ENCODE measurements at places on chromosomes 5 and 9. TPM values are rescaled to one million over a fixed set of nuclear protein-coding genes. Genes with fewer than 3 reads are reported as not detected.
A peak's percentile ranks its signal among the peaks of the same experiment; 100 is the strongest.

GRCh38 chr5:77957-78804 is 13.8 kb upstream of the PLEKHG4B start:
- no peak overlapping the region for H3K27ac ChIP-seq
- no peaks in the 10 kb centered on the region for H3K36me3 ChIP-seq
- H3K4me1 ChIP-seq: peaks cover 6% of the 10 kb centered on the region
- H3K27me3 ChIP-seq: peaks cover 64% of the 10 kb centered on the region

Gene CLPTM1L
- 101 TPM for total RNA-seq

Gene OTP
- not detected for total RNA-seq

DNA sequence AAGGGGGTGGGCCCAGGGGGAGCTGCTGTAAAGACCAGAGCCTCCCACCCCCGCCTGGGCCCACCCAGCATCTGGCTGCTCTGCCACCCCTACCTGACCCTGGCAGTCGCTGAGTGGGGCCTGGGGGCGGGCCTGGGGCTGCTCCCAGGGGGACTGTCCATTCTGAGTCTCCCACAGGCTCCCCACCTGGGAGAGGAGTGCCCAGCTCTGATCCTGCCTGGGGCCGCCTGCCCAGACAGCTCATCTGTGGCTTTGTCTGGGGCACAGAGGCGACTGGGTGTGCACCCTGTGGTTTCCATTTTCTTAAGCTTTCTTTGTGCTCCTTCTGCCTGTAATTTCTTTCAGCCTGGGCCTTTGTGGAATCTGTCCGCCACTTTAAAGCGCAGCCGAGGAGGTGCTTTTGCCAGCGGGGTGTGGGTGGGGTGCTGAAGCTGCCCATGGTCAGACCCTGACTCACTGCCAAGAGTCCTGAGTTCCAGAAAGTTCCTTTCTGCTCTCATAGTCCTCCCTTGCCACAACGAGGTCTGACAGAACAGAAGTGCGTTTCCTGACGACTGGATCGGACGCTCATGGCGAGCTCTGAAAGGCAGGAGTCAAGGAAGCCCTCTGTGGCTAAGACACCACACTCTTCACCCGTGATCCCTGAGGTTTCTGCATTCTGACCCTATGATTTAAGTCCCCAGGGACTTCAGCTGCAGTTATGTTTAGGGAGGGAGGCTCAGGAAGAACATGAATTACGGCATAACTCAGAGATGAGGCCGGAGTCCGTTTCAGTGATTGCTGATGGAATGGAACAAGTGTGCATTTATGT is 225.0 kb downstream of the FANCC start:
- peaks cover 32% of the 10 kb centered on the region for H3K36me3 ChIP-seq
- peak; percentile 68 for DNase-seq
- no peak overlapping the region for H3K27ac ChIP-seq
- no peak overlapping the region for H3K4me3 ChIP-seq
- peaks cover 25% of the 10 kb centered on the region for H3K4me1 ChIP-seq

Gene TAF11L13
- not detected for total RNA-seq

Gene RGP1
- total RNA-seq: 10.2 TPM

DNA sequence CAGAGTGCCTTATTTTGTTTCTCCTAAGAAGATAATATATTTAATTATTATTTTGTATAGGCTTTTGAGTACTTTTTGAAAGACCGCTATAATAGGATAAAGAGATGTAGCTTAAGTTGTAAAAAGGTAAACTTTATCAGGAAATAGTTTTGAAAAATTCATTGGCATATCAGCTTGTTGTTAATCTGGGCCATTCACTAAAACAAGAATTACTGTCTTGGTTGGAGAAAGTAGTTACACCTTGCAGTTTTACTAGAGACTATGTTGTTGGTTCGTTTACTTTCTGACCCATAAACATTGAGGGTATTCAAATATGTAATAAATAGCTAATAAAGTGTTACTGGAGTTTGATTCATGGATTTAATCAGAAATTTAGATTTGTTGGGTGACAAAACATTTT is 33.7 kb downstream of the TNPO1 start:
- peaks cover 10% of the 10 kb centered on the region for H3K36me3 ChIP-seq
- H3K4me1 ChIP-seq: peaks cover 7% of the 10 kb centered on the region
- H3K27me3 ChIP-seq: no peaks in the 10 kb centered on the region
- peak overlapping the region; percentile 76 for H3K4me3 ChIP-seq
- H3K27ac ChIP-seq: peak overlapping the region; percentile 24

GRCh38 chr5:74492230-74492629 is 148.3 kb downstream of the ENC1 start:
- H3K4me1 ChIP-seq: no peaks in the 10 kb centered on the region
- H3K36me3 ChIP-seq: no peaks in the 10 kb centered on the region
- H3K4me3 ChIP-seq: no peak overlapping the region
- H3K27me3 ChIP-seq: peaks cover 2% of the 10 kb centered on the region

GRCh38 chr5:151318850-151319732 is 15.5 kb upstream of the SLC36A3 start:
- H3K4me3 ChIP-seq: no peak overlapping the region
- peak; percentile 2 for DNase-seq
- H3K4me1 ChIP-seq: no peaks in the 10 kb centered on the region
- no peak overlapping the region for H3K27ac ChIP-seq
- H3K36me3 ChIP-seq: no peaks in the 10 kb centered on the region

DNA sequence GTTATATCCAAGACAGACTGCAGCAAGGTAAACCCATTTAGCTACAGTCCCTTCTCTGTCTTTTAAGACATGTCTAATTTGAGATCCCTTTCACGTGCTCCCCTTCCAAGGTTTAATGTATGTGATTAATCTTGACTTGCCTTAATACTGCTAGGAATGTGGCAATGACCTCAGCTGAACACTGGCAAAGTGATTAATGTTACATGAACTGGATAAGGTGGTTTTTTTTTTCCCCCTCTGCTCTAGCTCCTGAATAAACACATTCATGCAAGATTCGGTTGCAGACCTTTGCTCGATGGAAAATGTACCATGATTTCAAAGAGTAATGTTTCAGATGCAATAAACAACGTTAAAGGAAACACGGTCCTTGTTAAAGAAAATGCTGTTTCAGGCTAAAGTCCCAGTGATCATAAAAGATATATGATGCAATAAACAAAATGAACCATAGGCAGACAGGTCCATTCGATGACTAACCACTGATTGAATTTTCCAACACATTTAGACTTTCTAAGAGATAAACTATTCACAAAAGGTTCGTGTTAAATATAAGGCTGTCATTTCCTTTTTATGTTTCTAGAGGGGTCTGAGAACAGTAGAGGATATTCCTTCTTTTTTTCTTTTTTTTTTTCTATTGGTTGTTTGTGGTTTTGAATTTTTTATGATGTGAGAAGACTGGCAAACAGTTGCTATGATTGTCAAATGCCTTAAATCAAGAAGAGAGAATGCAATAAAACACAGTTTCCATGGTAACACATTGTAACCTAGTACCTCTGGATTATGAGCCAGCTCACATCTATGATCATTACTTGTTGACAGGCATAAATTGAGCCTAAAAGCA is 44.7 kb upstream of the ZNF608 start:
- H3K4me1 ChIP-seq: peaks cover 5% of the 10 kb centered on the region
- no peak overlapping the region for H3K4me3 ChIP-seq
- DNase-seq: peak; percentile 17
- no peaks in the 10 kb centered on the region for H3K36me3 ChIP-seq

- H3K4me3 ChIP-seq: no peak overlapping the region
- no peaks in the 10 kb centered on the region for H3K36me3 ChIP-seq
- no peaks in the 10 kb centered on the region for H3K4me1 ChIP-seq
- H3K27me3 ChIP-seq: peaks cover 3% of the 10 kb centered on the region
- no peak overlapping the region for H3K27ac ChIP-seq
- no peak for DNase-seq
These were observed 23.7 kb upstream of the ADAMTS2 start for GRCh38 chr5:179368806-179369529.

GRCh38 chr9:15543047-15543813 is 9.6 kb upstream of the CCDC171 start:
- H3K4me3 ChIP-seq: no peak overlapping the region
- H3K27ac ChIP-seq: no peak overlapping the region
- H3K4me1 ChIP-seq: peaks cover 5% of the 10 kb centered on the region
- H3K27me3 ChIP-seq: no peaks in the 10 kb centered on the region

GRCh38 chr9:110999379-110999778 is 38.9 kb downstream of the LPAR1 start:
- H3K4me3 ChIP-seq: no peak overlapping the region
- H3K36me3 ChIP-seq: peaks cover 11% of the 10 kb centered on the region
- no peak for DNase-seq

DNA sequence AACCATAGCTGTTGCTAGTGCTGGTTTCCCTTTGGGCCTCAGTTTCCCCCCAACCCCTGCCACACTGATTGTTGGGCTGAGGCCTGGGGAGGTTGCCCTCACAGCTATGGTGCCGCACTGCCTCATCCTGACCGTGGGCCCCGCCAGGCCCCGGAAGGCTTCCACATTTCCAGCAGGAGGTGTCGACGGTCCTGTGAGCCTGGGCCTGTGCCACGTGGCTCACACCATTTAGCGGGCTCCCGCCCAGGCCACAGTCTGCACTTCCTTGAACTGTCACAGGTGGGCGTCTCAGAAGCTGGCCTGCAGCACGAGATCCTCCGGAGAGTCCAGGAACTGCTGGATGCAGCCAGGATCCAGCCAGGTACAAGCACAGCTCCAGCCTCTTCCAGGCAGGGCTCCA is 45.7 kb downstream of the LRSAM1 start:
- H3K36me3 ChIP-seq: peaks cover 57% of the 10 kb centered on the region
- H3K27me3 ChIP-seq: no peaks in the 10 kb centered on the region
- H3K4me1 ChIP-seq: peaks cover 6% of the 10 kb centered on the region
- no peak for DNase-seq
- H3K27ac ChIP-seq: no peak overlapping the region
- H3K4me3 ChIP-seq: no peak overlapping the region

GRCh38 chr5:165775111-165775510 is 2269.7 kb downstream of the MAT2B start:
- no peak overlapping the region for H3K27ac ChIP-seq
- H3K36me3 ChIP-seq: no peaks in the 10 kb centered on the region
- H3K27me3 ChIP-seq: no peaks in the 10 kb centered on the region
- no peaks in the 10 kb centered on the region for H3K4me1 ChIP-seq
- no peak overlapping the region for H3K4me3 ChIP-seq

Gene GZMA
- total RNA-seq: not detected

DNA sequence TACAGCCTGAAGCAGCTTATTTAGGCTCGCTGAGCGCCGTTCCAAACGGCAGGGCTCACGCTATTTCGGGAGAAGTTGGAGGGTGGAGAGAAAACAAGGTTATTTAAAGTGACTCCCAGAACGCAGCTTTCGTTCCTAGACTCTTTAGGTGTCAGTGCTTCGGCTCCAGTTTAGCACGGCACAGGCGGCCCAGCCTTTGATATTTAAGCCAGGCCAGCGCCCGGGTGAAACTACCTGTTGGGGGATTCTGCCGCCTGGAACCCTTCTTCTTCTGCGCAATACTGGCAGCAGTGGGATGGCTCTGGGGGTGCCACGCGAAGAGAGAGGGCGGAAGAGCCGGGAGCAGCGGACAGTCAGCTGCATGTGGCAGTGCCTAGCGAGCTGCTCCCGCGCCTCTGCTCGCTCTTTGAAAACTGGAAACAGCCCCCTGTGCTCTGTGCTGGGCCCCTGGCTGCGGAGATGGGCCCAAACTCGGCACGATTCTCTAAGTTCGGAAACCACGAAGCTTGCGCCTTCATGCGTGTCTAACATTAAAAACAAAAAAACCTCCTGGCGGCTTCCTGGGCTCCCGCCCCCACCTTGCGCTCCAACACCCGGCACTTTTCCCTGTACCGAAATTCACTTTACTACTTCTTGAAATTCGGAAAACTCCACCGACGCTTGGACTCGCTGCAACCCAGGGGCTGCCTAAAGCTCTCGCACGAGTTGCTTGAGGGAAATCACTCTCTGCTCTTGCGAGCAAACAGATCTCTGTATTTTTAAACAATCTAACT is 34.6 kb upstream of the NFIB start:
- H3K36me3 ChIP-seq: no peaks in the 10 kb centered on the region
- no peak for DNase-seq
- no peak overlapping the region for H3K4me3 ChIP-seq
- H3K4me1 ChIP-seq: peaks cover 2% of the 10 kb centered on the region
- H3K27ac ChIP-seq: no peak overlapping the region
- H3K27me3 ChIP-seq: peaks cover 93% of the 10 kb centered on the region

- no peak overlapping the region for H3K27ac ChIP-seq
- no peak overlapping the region for H3K4me3 ChIP-seq
- no peaks in the 10 kb centered on the region for H3K27me3 ChIP-seq
- no peaks in the 10 kb centered on the region for H3K4me1 ChIP-seq
- no peaks in the 10 kb centered on the region for H3K36me3 ChIP-seq
These were observed 376.0 kb upstream of the SMARCA2 start for GRCh38 chr9:1639166-1639565.

DNA sequence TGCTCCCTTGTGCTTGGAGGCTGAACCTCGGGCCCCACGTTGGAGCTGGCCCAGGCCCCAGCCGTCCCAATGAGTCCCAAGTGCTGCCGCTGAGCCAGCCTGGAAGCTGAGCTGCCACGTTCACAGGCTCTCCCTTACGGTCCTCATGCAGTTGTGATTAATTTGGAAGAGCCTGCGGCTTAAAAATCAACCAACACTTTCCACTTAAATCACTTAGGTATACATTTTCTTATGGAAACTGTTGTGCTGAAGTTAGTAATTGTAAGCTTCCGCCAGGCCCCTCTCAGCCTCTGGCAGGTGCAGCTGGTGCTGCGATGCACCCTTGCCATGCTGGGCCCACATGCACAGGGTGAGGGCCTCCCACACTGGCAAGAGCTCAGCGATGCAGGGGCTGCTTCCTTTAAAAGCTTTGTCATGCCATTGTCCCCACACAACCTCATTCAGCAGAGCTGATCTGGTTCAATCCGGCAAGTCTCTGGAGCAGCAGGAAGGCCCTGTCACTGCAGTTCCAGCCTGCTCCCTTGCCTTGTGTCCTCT is 61.0 kb downstream of the IPPK start:
- peaks cover 17% of the 10 kb centered on the region for H3K36me3 ChIP-seq
- DNase-seq: no peak
- no peak overlapping the region for H3K4me3 ChIP-seq
- no peaks in the 10 kb centered on the region for H3K27me3 ChIP-seq
- H3K4me1 ChIP-seq: peaks cover 3% of the 10 kb centered on the region
- H3K27ac ChIP-seq: no peak overlapping the region

DNA sequence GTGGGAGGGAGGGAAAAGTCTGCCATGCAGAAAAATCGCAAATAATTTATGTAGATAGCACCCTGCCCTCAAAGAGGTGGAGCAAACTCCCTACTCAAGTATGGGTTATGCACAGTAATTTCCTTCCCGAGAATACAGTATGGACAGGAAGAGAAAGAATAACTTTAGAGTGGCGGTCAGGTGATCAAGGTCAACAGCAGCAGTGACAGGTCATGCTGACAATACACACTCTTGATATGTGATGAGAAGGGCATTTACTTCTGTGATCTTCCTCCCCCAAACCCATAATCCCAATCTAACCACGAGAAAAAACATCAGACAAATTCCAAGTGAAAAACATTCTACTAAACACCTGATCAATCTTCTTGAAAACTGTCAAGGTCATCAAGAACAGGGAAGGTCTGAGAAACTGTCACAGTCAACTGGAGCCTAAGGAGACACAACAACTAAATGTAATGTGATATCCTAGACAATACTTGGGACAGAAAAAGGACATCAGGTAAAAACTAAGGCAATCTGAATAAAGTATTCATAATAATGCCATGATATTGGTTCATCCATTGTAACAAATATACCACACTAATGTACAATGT is 11.7 kb downstream of the BICD2 start:
- H3K27me3 ChIP-seq: no peaks in the 10 kb centered on the region
- no peak overlapping the region for H3K4me3 ChIP-seq
- no peak for DNase-seq
- H3K36me3 ChIP-seq: no peaks in the 10 kb centered on the region
- no peak overlapping the region for H3K27ac ChIP-seq
- H3K4me1 ChIP-seq: peaks cover 13% of the 10 kb centered on the region
